Ascending aorta (tissue), 2 donors: ENCODE measurements at places on chromosomes 1 and 21. TPM values are rescaled to one million over a fixed set of nuclear protein-coding genes. Genes with fewer than 3 reads are reported as not detected.

- no peak overlapping the region for H3K27ac ChIP-seq
- DNase-seq: no peak
- H3K36me3 ChIP-seq: no peaks in the 10 kb centered on the region
- H3K4me1 ChIP-seq: no peaks in the 10 kb centered on the region
- H3K4me3 ChIP-seq: no peak overlapping the region
- no peaks in the 10 kb centered on the region for H3K27me3 ChIP-seq
Observed at GRCh38 chr1:229726061-229726460, 100.0 kb downstream of the URB2 start.

RPAP2 gene
- total RNA-seq: 1.5 TPM

TMEM50A gene
- total RNA-seq: 143 TPM

POU3F1 gene
- total RNA-seq: not detected

RNASEL gene
- total RNA-seq: 0.43 TPM

PIGR gene
- 0.53 TPM for total RNA-seq

OR2M3 gene
- total RNA-seq: not detected

- no peaks in the 10 kb centered on the region for H3K36me3 ChIP-seq
- no peak overlapping the region for H3K4me3 ChIP-seq
- no peaks in the 10 kb centered on the region for H3K27me3 ChIP-seq
Observed at GRCh38 chr1:233459470-233459945, 132.0 kb downstream of the MAP3K21 start.

GRCh38 chr1:20194224-20194623, 7.9 kb upstream of the PLA2G2C start:
- no peaks in the 10 kb centered on the region for H3K4me1 ChIP-seq
- no peaks in the 10 kb centered on the region for H3K27me3 ChIP-seq
- no peak for DNase-seq
- no peak overlapping the region for H3K4me3 ChIP-seq

GRCh38 chr1:82445132-82445531, 644.4 kb downstream of the ADGRL2 start:
- H3K4me3 ChIP-seq: no peak overlapping the region
- H3K27me3 ChIP-seq: no peaks in the 10 kb centered on the region
- no peaks in the 10 kb centered on the region for H3K4me1 ChIP-seq
- H3K27ac ChIP-seq: no peak overlapping the region
- no peaks in the 10 kb centered on the region for H3K36me3 ChIP-seq

DNA sequence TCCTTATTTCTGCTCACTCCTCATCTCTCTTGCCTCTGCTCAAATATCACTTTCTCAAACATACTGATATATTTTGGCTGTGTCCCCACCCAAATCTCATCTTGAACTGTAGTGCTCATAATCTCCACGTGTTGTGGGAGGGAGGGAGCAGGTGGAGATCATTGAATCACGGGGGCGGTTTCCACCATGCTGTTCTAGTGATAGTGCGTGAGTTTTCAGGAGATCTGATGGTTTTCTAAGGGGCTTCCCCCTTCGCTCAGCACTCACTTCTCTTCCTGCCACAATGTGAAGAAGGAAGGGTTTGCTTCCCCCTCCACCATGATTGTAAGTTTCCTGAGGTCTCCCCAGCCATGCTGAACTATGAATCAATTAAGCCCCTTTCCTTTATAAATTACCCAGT, 26.6 kb downstream of the ZBTB8OS start:
- no peak for DNase-seq
- H3K27me3 ChIP-seq: no peaks in the 10 kb centered on the region
- H3K4me3 ChIP-seq: no peak overlapping the region
- H3K27ac ChIP-seq: no peak overlapping the region

- peaks cover 17% of the 10 kb centered on the region for H3K36me3 ChIP-seq
- no peak for DNase-seq
- H3K4me1 ChIP-seq: peaks cover 6% of the 10 kb centered on the region
Observed at GRCh38 chr1:22494144-22494543, 42.5 kb downstream of the ZBTB40 start.

DNA sequence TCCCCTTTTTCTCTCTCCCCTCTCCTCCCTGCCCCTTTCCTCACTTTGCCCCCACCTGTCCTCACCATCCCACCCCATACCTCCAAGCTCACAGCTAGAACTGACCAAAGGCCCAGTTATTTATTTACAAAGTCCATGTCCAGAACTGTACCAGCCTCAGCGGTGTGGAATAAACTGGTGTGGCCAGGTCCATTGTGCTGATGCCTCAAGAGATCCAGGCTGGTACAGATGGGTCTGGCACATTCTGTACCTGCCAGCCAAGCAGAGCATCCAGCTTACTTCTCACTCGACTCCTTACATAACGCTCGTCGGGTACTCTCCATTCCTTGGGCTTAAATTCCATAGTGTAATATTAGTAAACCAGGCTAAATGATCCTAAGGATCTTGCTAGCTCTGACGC, 11.8 kb downstream of the PDZK1IP1 start:
- H3K4me1 ChIP-seq: peaks cover 12% of the 10 kb centered on the region
- H3K36me3 ChIP-seq: no peaks in the 10 kb centered on the region
- H3K27ac ChIP-seq: no peak overlapping the region
- H3K27me3 ChIP-seq: no peaks in the 10 kb centered on the region
- no peak for DNase-seq

GRCh38 chr1:201882665-201883132, 6.0 kb upstream of the SHISA4 start:
- peaks cover 27% of the 10 kb centered on the region for H3K4me1 ChIP-seq
- H3K27ac ChIP-seq: peak overlapping the region; percentile 94
- no peaks in the 10 kb centered on the region for H3K27me3 ChIP-seq
- DNase-seq: no peak

GJA4 gene
- total RNA-seq: 190 TPM

- no peaks in the 10 kb centered on the region for H3K27me3 ChIP-seq
- no peak overlapping the region for H3K4me3 ChIP-seq
- DNase-seq: no peak
- peak overlapping the region; percentile 85 for H3K27ac ChIP-seq
Observed at GRCh38 chr1:51643362-51643761, 26.5 kb downstream of the OSBPL9 start.

SGIP1 gene
- 1.6 TPM for total RNA-seq

- no peak for DNase-seq
- H3K27ac ChIP-seq: no peak overlapping the region
- no peaks in the 10 kb centered on the region for H3K36me3 ChIP-seq
Observed at GRCh38 chr1:93851327-93851712, 27.7 kb downstream of the DNTTIP2 start.

- H3K4me3 ChIP-seq: no peak overlapping the region
- DNase-seq: no peak
- H3K27ac ChIP-seq: no peak overlapping the region
- H3K4me1 ChIP-seq: no peaks in the 10 kb centered on the region
- H3K27me3 ChIP-seq: no peaks in the 10 kb centered on the region
- no peaks in the 10 kb centered on the region for H3K36me3 ChIP-seq
Observed at GRCh38 chr1:245695211-245695610, 540.4 kb downstream of the KIF26B start.

DNA sequence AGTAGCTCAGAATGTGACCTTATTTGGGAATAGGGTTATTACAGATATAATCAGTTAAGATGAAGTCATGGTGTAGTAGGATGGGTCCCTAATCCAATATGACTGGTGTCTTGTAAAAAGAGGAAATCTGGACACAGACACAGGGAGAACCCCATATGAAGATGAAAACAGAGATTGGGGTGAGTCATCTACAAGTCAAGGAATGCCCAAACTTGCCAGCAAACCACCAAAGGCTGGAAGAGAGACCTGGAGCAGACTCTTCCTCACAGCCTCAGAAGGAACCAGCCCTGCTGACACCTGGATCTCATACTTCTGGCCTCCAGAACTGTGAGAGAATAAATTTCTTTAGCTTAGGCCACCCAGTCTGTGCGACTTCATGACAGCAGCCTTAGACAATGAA, 29.9 kb downstream of the KRTAP19-8 start:
- no peaks in the 10 kb centered on the region for H3K27me3 ChIP-seq
- H3K36me3 ChIP-seq: no peaks in the 10 kb centered on the region
- H3K27ac ChIP-seq: no peak overlapping the region
- DNase-seq: no peak
- no peaks in the 10 kb centered on the region for H3K4me1 ChIP-seq

- no peaks in the 10 kb centered on the region for H3K36me3 ChIP-seq
- no peaks in the 10 kb centered on the region for H3K4me1 ChIP-seq
- H3K4me3 ChIP-seq: no peak overlapping the region
- H3K27me3 ChIP-seq: no peaks in the 10 kb centered on the region
Observed at GRCh38 chr1:37171691-37172090, 137.4 kb upstream of the GRIK3 start.

DNA sequence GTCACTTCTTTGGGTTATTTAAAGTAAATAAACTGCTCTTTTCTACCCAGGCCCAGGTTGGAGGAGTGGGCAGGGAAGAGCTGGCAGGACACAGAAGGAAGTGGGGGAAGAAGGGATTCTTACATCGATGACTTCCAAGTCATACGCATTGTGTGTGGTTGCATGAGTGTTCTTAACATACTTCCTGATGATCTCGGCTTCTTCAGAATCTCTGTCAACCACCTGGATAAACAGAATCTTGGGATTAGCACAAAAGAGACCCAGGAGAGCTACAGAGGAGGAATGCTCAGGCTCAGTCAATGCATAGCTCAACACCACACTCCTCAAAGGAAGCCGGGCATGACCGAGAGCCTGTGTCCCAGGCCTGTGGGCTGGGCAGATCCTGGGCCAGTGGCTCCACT, 42.1 kb downstream of the PARP1 start:
- DNase-seq: no peak
- H3K36me3 ChIP-seq: peaks cover 67% of the 10 kb centered on the region
- no peaks in the 10 kb centered on the region for H3K27me3 ChIP-seq
- no peak overlapping the region for H3K4me3 ChIP-seq
- no peak overlapping the region for H3K27ac ChIP-seq
- no peaks in the 10 kb centered on the region for H3K4me1 ChIP-seq

DNA sequence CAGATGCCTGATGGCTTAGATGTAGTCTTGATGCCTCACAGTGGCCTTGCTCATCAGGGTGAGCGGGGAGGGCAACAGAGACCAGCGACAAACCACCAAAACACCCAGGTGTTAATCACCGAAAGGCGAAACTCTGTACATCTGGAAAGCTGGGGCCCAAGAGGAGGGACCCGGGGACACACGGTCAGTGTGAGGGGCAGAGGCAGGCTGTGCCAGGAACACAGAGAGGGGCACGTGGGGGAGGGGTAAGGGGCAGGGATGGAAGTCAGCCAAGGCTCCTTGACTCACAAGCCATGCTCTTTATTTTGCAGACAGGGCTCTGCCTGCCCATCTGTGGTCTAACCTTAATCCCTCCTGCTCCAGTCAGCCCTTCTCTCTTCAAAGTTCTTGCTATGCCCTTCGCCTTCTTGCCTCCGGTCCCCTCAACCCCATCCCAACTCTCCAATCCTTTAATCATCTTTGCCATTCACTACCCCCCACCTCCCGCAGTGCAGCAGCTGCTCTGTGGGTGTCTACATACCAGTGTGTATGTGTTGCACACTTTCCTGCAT, 4.3 kb downstream of the MEF2D start:
- H3K27me3 ChIP-seq: no peaks in the 10 kb centered on the region
- no peak for DNase-seq
- H3K36me3 ChIP-seq: no peaks in the 10 kb centered on the region
- H3K27ac ChIP-seq: peak overlapping the region; percentile 99
- H3K4me3 ChIP-seq: peak overlapping the region; percentile 34

DYRK3 gene
- 17.9 TPM for total RNA-seq

COL8A2 gene
- 41.7 TPM for total RNA-seq
